ENCODE measurements at places on chromosomes 5 and 9. TPM values are rescaled to one million over a fixed set of nuclear protein-coding genes. Genes with fewer than 3 reads are reported as not detected.

FOXD1 gene
- total RNA-seq: 6.5 TPM

GPR150 gene
- 2.5 TPM for total RNA-seq

CBY3 gene
- total RNA-seq: not detected

AQP3 gene
- total RNA-seq: 0.85 TPM

PCDHAC1 gene
- total RNA-seq: under 0.01 TPM

MZB1 gene
- not detected for total RNA-seq

PCDHB2 gene
- total RNA-seq: 6.5 TPM

PCDHB5 gene
- total RNA-seq: 3.1 TPM

SPINK14 gene
- total RNA-seq: not detected

ENHO gene
- not detected for total RNA-seq

NHP2 gene
- 101 TPM for total RNA-seq

CCDC152 gene
- 1.1 TPM for total RNA-seq

TMEM252 gene
- not detected for total RNA-seq

RANBP3L gene
- total RNA-seq: not detected

TNFSF15 gene
- total RNA-seq: 1.5 TPM

JMY gene
- 15.8 TPM for total RNA-seq

PIP5K1B gene
- not detected for total RNA-seq

RMND5B gene
- total RNA-seq: 22.0 TPM

CTSV gene
- 0.38 TPM for total RNA-seq

EIF4EBP3 gene
- 0.58 TPM for total RNA-seq

DIRAS2 gene
- total RNA-seq: not detected

SLC25A2 gene
- 0.19 TPM for total RNA-seq

MAP1B gene
- total RNA-seq: 501 TPM

OR1J2 gene
- total RNA-seq: not detected

IL33 gene
- total RNA-seq: 383 TPM

PIP5KL1 gene
- 2.0 TPM for total RNA-seq

ZNF367 gene
- 11.9 TPM for total RNA-seq

GPR151 gene
- not detected for total RNA-seq

FOXD4L4 gene
- under 0.01 TPM for total RNA-seq

Measured in regular cardiac myocyte (primary cell).